ENCODE measurements at places on chromosomes 6 and 20. TPM values are rescaled to one million over a fixed set of nuclear protein-coding genes. Genes with fewer than 3 reads are reported as not detected.

DNA sequence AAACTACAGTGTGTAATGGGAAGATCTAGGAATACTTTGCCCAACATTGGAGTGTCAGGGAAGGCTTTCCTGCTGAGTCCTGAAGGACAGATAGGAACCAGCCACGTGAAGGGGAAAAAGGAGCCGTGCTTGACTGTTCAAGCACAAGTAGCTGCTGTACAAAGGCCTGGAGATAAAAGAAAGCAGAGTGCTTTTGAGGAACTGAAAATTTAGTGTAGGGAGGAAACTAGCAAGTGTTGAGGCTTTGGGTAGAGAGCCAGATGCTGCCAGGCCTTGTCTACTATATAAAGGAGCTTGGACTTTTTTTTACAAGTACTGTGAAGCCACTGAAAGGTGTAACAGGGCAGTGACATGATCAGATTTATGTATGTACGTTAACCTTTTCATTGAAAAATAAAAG, 39.0 kb downstream of the DSE start:
- peaks cover 11% of the 10 kb centered on the region for H3K27me3 ChIP-seq
- H3K4me3 ChIP-seq = no peak overlapping the region
- DNase-seq = no peak
- no peaks in the 10 kb centered on the region for H3K4me1 ChIP-seq
- no peak overlapping the region for H3K27ac ChIP-seq

GRCh38 chr6:502761-503160, 111.2 kb downstream of the IRF4 start:
- no peaks in the 10 kb centered on the region for H3K36me3 ChIP-seq
- no peaks in the 10 kb centered on the region for H3K27me3 ChIP-seq
- DNase-seq = no peak
- H3K4me3 ChIP-seq = no peak overlapping the region

GRCh38 chr6:159446340-159446739, 246.7 kb downstream of the SOD2 start:
- no peaks in the 10 kb centered on the region for H3K4me1 ChIP-seq
- H3K36me3 ChIP-seq = no peaks in the 10 kb centered on the region
- no peak overlapping the region for H3K4me3 ChIP-seq
- H3K27me3 ChIP-seq = peaks cover 51% of the 10 kb centered on the region

DNA sequence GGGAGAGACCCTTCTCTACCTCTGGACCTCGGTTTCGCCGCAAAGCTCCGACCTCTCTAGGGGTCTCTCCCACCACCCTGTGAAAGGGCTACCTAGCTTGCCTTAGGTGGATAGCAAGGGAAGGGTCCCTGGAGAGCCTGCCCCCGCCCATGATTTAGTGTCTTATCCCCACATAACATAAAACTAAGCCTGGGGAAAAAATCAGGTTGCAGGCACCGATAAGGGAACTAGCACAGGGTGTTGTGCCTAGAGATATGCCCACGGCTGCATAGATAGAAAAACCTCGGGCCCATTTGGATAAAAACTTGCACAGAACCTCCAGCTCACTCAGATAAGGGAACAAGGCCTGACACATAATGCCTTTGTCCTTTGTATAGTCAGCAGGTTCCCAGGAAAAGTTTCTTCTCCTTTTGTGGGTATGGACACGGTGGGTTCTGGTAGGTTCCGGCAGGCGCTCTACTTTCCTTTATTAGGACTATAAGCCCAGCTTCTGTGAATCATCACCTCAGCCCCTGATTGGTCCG, 846 bp downstream of the ZSCAN31 start:
- DNase-seq = no peak
- peaks cover 25% of the 10 kb centered on the region for H3K4me1 ChIP-seq
- H3K36me3 ChIP-seq = no peaks in the 10 kb centered on the region
- no peaks in the 10 kb centered on the region for H3K27me3 ChIP-seq

GRCh38 chr6:12645941-12646340, 70.6 kb upstream of the PHACTR1 start:
- H3K27me3 ChIP-seq = no peaks in the 10 kb centered on the region
- H3K4me3 ChIP-seq = no peak overlapping the region
- no peaks in the 10 kb centered on the region for H3K36me3 ChIP-seq

- no peaks in the 10 kb centered on the region for H3K36me3 ChIP-seq
- DNase-seq = no peak
- H3K27ac ChIP-seq = no peak overlapping the region
- peaks cover 11% of the 10 kb centered on the region for H3K4me1 ChIP-seq
Observed at GRCh38 chr20:62741701-62742491, 33.3 kb downstream of the NTSR1 start.

DNA sequence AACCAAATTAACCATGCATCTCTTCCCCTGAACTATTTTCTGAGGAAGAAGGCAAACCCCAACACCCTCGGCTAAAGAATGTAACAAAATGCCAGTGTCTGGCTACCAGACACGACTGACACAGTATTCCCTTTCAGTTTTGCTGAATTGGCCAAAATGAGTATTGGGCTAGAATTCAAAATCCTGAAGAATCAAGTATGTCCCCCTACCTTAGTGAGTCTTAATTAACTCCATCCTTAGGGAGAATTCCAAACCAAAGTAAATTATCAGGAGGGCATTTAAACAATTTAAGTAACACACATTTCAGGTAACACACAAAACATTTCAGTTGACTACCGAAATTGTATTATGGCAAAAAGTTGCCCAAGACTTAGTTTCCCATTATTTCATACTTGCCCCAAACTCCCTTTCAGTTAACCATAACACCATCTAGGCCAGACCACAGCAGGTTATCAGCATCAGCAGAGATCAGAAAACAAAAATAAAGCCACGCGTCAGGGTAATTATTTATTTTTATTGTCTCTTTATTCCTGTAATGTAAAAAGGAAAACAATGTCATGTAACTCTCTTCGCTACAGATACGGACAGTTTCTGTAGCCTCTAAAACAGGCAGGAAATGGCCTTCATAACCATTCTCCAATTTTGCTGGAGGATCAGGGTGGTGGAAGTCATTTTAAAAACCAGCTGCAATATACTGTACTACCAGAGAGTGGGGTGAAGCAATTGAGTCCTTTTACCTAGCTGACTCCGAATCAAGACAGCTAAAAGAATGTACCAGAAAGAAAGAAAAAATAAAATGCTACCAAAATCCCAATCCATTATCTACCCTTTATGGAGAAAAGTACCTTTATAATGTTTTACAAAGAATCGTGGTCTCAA, 1.9 kb downstream of the SNX5 start:
- peak overlapping the region; percentile 97 for H3K27ac ChIP-seq
- H3K4me1 ChIP-seq = peaks cover 52% of the 10 kb centered on the region
- DNase-seq = peak; percentile 67
- peak overlapping the region; percentile 95 for H3K4me3 ChIP-seq
- H3K27me3 ChIP-seq = no peaks in the 10 kb centered on the region
- H3K36me3 ChIP-seq = peaks cover 1% of the 10 kb centered on the region

GRCh38 chr6:124577734-124578281, 384.4 kb upstream of the RNF217 start:
- H3K27ac ChIP-seq = no peak overlapping the region
- no peak for DNase-seq
- no peaks in the 10 kb centered on the region for H3K36me3 ChIP-seq
- H3K4me1 ChIP-seq = no peaks in the 10 kb centered on the region

The CLPSL2 gene
- total RNA-seq = not detected

The HSPA12B gene
- total RNA-seq = not detected

The DEFB118 gene
- not detected for total RNA-seq

Data from HepG2 (cell line).